ENCODE measurements at places on chromosomes 7 and 10. TPM values are rescaled to one million over a fixed set of nuclear protein-coding genes. Genes with fewer than 3 reads are reported as not detected.

GRCh38 chr7:130127821-130128317, 57.5 kb downstream of the KLHDC10 start:
- no peaks in the 10 kb centered on the region for H3K27me3 ChIP-seq
- H3K4me1 ChIP-seq = no peaks in the 10 kb centered on the region
- H3K36me3 ChIP-seq = peaks cover 72% of the 10 kb centered on the region
- no peak overlapping the region for H3K4me3 ChIP-seq
- no peak for DNase-seq
- no peak overlapping the region for H3K27ac ChIP-seq

DNA sequence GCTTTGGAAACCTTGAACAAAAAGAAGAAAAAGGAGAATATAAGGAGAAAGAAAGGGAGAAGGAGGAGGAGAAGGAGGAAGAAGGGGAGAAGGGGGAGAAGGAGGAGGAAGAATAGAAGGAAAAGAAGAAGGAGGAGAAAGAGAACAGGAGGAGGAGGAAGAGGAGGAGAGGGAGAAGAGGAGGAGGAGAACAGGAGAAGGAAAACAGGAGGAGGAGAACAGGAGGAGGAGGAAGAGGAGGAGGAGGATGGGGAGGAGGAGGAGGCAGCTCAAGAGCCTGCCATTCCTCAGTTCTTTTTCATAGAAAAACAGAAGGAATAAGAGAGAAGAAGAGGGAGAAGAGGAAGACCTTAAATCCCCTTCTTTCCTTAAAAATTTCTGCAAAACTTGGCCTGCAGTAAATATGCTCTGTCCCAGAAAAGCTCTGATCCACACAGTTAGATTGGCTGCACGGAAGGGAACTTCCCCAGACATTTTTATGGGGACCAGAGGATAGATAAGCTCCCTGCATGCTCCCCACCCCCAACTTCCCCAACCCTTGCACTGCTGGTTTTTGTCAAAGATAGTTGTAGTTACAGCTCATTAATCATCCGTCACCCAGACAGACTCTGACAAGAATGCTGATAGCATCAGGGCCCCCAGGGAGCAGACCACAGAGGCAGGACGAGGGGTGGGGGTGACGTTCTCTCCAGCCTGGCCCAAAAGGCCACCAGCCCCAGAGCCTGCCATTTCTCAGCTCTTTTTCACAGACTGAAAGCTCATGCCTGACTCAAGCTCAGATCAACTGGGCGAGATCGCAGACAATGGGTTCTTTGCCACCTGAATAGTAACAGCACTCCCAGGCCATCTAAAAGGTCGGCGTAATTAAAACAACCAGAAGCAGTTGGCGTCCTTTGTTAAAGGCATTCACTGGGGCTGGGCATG, 34.5 kb upstream of the LYZL1 start:
- H3K36me3 ChIP-seq = no peaks in the 10 kb centered on the region
- DNase-seq = no peak
- H3K27ac ChIP-seq = no peak overlapping the region
- H3K27me3 ChIP-seq = no peaks in the 10 kb centered on the region
- H3K4me3 ChIP-seq = no peak overlapping the region

DNA sequence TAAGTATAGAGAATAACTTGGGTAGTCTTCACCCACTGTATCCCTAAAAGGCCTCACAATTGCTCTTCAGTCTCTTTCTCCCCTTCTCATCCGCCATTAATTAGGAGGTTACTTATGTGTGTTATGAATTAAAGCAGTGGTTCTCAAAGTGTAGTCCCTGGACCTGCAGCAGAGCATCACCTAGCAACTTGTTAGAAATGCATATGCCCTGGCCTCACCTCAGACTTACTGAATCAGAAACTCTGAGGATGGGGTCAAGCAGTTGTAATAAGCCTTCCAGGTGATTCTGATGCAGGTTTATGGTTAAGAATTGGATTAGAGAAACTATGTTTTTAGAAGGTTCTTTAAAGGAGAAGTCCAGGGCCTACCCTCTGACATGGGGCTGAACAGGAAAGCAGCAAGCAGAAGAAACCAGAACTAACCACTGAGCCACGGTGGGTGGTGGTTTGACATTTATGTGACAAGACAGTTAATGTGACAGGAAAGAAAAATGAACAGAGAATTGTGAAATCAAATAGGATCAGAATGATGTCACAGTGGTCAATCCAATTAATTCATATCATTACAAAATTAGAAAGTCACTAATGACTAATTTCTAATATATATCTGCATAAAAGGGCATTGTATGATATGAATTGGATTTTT, 37.6 kb downstream of the ENTPD1 start:
- H3K4me1 ChIP-seq = peaks cover 23% of the 10 kb centered on the region
- no peaks in the 10 kb centered on the region for H3K36me3 ChIP-seq
- peak overlapping the region; percentile 63 for H3K27ac ChIP-seq
- H3K4me3 ChIP-seq = no peak overlapping the region

GRCh38 chr7:43593010-43593409, 10.1 kb downstream of the STK17A start:
- no peak overlapping the region for H3K4me3 ChIP-seq
- H3K4me1 ChIP-seq = peaks cover 46% of the 10 kb centered on the region
- peak overlapping the region; percentile 56 for H3K27ac ChIP-seq
- peaks cover 15% of the 10 kb centered on the region for H3K36me3 ChIP-seq
- DNase-seq = no peak

GRCh38 chr10:131742500-131742951, 158.3 kb upstream of the PPP2R2D start:
- no peak overlapping the region for H3K27ac ChIP-seq
- H3K4me3 ChIP-seq = no peak overlapping the region
- H3K27me3 ChIP-seq = no peaks in the 10 kb centered on the region
- no peak for DNase-seq
- H3K4me1 ChIP-seq = no peaks in the 10 kb centered on the region
- H3K36me3 ChIP-seq = no peaks in the 10 kb centered on the region

Gene WNT16
- total RNA-seq = not detected

Gene ENO4
- not detected for total RNA-seq

Gene GPR15LG
- total RNA-seq = not detected

Measured in ascending aorta (tissue), 2 donors.